DMS 273 treated with DMSO at 0.1 percent for 48 hours (cell line): ENCODE measurements at places on chromosomes 1 and 21.
A peak's percentile ranks its signal among the peaks of the same experiment; 100 is the strongest.

GRCh38 chr1:30758785-30759380, 1.3 kb upstream of the LAPTM5 start:
- DNase-seq: no peak

DNA sequence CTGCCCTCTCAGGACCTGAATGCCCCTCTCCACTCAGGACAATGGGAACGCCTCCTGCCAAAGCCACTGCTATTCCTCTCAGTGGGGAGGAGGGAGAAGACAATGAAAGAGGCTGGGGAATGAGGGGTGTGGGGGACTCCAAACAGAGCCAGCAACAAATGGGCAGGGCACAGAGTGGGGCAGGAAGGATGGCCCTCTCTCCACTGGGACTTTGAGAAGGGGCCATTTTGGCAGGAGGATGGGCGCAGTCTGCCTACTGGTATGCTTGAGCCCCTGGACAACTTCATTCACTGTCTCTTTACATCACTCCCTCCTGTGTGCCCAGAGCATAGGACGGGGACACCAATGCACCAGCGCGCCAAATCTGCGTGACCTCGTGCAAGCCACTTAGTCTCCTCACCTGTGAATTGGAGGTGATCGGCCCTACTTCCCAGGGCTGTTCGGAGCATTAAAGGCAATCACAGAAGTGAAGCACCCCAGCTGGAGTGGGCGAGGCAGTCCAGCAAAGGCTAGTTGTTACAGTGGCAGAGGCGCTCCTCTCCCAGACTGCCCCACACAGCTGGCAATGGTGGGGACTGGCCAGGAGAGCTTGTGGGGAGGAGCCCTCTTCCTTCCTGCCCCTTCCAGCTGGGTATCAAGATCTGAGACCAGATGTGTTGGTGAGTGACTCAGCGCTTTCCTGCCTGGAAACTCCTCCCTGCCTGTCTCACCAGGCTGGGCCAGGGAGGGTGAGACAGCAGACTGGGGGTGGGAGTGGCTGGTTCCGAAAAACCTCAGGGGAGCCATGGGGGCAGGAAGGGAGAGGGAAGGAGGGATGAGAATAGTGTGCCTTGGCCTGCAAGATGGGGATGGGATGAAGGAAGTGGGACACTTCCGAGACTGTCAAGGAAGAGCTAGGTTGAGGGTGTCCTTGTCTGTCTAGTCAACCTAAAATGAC, 22.4 kb upstream of the SYNC start:
- DNase-seq: peak; percentile 88

DNA sequence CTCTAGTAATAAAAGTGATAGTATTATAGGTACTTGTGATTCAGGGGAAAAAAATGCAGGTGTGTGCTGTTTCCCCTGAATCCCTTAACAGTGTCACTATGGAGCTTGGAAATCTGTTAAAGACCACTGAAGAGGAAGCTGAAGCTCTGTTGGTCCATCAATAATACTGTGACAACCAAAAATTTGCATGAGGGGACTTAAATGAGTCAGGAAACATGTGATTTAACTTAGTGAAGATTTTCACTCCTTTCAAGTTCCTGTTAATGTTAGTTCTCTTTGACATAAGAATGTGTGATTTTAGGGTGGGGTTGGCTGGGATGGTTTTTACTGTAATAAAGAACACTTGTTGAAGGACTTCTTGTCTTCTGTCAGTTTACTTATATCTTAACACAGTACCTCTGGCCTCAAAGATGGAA, 32.0 kb downstream of the VANGL2 start:
- no peak for DNase-seq

DNA sequence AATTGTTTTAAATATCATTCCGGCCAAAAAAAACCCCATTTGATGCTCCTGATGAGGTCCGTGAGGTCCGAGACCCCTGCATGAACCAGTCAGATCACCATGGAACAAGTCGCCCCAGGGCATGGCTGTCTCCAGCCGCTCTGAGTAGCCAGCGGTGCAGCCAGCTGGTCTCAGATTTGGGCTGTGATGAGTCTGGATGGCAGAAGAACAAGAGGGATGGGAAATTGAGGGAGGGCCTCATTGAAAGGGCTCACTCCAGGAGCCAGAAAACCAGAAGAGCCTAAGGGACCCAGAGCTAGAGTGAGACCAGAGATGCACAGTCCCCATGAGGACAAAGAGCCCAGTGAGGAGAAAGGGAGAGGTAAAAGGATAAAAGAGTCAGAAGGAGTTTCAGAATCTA, 174.0 kb downstream of the TOMM20 start:
- DNase-seq: no peak

- no peak for DNase-seq
These were observed 251.7 kb downstream of the BRINP3 start for GRCh38 chr1:190226006-190226405.

DNA sequence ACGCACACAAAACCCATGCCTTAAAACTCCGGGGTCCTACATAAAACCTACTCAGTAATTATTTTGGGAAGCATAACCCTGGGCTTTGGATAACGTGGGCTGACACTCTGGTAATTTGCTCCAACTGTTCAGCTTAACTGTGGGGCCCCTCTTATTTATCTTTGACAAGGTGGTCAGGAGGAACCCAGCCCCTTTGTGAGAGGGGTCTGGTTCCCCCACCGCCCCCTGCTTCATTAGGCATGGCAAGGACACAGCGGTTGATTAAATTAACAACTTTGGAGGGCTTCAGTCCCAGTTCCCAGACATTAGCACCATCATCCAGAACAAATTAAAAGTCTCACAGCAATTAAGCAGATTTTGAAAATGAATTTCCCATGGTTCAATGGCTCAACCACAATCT, 14.7 kb downstream of the WLS start:
- DNase-seq: no peak

DNA sequence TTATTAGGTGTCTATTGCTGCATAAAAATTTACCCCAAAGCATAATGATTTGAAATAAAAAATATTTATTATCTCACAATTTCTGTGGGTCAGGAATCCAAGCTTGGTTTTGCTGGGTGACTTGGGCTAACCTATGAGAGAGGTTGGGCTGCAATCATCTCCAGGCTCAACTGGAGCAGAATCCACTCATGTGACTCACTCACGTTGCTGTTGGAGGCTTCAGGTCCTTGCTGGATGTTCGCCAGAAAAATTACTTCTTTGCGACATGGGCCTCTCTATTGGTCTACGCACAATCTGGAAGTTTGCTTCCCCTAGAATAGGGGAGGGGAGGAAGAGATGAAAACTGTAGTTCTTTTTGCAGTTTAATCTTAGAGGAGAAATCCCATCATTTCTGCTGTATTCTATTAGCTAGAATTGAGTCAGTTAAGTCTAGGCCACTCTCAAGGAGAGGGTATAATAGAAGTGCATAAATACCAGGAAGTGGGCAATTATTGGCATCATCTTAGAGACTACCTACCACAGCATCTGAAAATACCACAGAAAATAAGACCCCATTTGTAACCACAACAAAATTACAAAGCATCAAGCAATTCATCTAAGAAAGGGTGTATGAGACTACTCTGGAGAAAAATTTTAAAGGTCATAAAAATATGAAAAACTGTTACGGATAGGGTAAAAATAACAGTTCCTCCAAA, 5.7 kb upstream of the FASLG start:
- DNase-seq: no peak

GRCh38 chr1:234244482-234244881, 128.8 kb upstream of the COA6 start:
- no peak for DNase-seq

- no peak for DNase-seq
These were observed 13.7 kb downstream of the SLC45A3 start for GRCh38 chr1:205666372-205667166.
